ENCODE measurements at places on chromosomes 3 and 15. TPM values are rescaled to one million over a fixed set of nuclear protein-coding genes. Genes with fewer than 3 reads are reported as not detected.

GPX1 gene
- total RNA-seq = 87.9 TPM

DNA sequence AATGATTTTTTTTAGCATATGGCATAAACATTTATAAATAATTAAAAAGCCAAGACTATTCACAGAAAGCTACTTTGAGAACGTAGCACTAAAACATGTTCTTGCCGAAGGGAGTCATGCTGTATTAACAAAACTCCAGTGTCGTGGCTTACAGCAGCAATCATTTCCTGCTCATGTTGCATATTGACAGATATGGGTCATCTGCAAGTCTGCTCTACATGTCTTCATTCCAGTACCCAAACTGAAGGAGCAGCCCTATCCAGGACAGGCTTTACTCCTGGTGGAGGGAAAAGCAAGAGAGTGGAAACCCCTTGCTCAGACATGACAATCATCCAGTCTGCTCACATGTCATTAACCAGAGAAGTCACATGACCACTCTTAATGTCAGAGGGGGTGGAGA is 87.6 kb downstream of the NEK11 start:
- DNase-seq = no peak
- peaks cover 13% of the 10 kb centered on the region for H3K4me1 ChIP-seq
- no peak overlapping the region for H3K27ac ChIP-seq
- no peaks in the 10 kb centered on the region for H3K27me3 ChIP-seq
- peaks cover 5% of the 10 kb centered on the region for H3K36me3 ChIP-seq
- H3K4me3 ChIP-seq = no peak overlapping the region

- H3K4me3 ChIP-seq = peak overlapping the region; percentile 94
- H3K27me3 ChIP-seq = no peaks in the 10 kb centered on the region
- peaks cover 18% of the 10 kb centered on the region for H3K4me1 ChIP-seq
- peaks cover 8% of the 10 kb centered on the region for H3K36me3 ChIP-seq
- no peak for DNase-seq
These were observed 3.0 kb downstream of the BBX start for GRCh38 chr3:107525644-107526305.

DNA sequence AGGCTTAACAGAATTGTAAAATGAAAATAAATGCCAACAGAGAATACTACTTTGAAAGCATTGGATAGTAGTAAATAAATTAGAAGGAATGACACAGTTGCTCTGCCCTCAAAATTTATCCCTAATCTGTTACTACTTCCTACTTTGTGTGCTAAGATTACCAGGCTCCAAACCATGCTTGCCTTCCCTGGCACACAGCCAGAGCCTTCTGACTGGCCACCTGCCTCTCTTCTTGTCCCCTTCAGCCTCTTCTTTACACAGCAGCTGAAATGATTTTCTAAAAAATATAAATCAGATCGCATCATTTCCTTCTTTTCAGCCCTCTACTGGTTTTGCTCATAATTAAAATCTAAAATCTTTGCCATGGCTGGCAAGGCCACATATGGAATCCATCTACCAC is 334.1 kb downstream of the FHIT start:
- H3K4me3 ChIP-seq = no peak overlapping the region
- peaks cover 11% of the 10 kb centered on the region for H3K4me1 ChIP-seq
- H3K27me3 ChIP-seq = no peaks in the 10 kb centered on the region
- H3K36me3 ChIP-seq = peaks cover 1% of the 10 kb centered on the region
- H3K27ac ChIP-seq = no peak overlapping the region
- DNase-seq = no peak

- H3K27me3 ChIP-seq = peaks cover 13% of the 10 kb centered on the region
- peaks cover 25% of the 10 kb centered on the region for H3K4me1 ChIP-seq
- H3K4me3 ChIP-seq = no peak overlapping the region
- no peak overlapping the region for H3K27ac ChIP-seq
- no peaks in the 10 kb centered on the region for H3K36me3 ChIP-seq
These were observed 140.3 kb downstream of the RPLP1 start for GRCh38 chr15:69592954-69593353.

Measured in chondrocyte (in vitro differentiated cells).